ENCODE measurements at places on chromosomes 1 and 21. TPM values are rescaled to one million over a fixed set of nuclear protein-coding genes. Genes with fewer than 3 reads are reported as not detected.

DNA sequence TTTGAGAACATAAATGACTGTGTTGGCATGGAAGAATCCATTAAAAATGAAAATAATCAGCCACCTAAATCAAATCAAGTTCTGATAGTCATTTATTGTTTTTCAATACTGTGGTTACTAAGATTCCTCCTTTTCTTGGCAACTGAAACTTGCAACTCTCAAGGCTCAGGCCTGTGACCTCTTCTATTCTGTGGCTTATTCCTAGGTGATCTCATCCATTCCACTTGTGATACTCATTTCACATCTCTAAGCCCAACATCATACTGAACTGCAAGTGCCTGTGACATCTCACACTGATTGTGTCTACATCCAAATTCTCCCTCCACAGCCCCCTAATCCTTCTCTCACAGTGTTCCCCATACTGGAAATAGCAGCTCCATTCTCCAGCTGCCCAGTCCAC is 4.8 kb upstream of the ST6GALNAC5 start:
- DNase-seq = no peak

DNA sequence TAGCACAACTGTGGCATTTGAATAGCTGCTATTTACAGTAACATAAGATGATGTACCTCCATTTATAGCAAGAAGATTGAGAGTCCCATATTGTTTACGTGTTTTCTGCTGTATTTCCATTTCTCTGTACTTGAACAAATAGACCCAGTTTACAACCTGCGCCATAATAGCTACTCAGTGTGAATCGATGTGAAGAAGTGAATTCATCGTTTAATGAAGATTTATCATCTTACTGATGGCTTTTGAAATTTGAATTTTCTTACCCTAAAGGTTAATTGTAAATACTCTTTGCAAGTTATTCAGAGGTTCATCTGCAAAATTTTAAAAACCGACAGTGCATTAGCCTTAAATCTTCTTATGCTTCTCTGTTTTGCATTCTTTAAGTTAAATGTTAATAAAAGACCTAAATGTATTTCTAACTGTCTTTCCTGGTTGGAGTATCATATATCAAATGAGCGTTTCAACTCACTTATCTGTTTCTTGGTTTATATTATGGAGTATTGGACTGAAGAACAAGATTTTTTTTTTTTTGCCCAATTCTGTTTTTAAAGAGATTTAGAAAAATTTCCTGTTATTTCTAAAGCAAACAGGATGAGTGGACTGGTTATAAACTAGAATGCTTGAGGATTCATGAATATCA is 2.2 kb downstream of the MACO1 start:
- no peak for DNase-seq

- DNase-seq = no peak
Measured at GRCh38 chr21:45864436-45864835, 117.1 kb upstream of the COL6A1 start.

- no peak for DNase-seq
Measured at GRCh38 chr1:68528243-68528642, 31.4 kb upstream of the DEPDC1 start.

GRCh38 chr1:3658231-3658615 is 5.9 kb downstream of the TP73 start:
- no peak for DNase-seq

GRCh38 chr1:228145463-228146416 is 4.0 kb upstream of the GJC2 start:
- no peak for DNase-seq

DNA sequence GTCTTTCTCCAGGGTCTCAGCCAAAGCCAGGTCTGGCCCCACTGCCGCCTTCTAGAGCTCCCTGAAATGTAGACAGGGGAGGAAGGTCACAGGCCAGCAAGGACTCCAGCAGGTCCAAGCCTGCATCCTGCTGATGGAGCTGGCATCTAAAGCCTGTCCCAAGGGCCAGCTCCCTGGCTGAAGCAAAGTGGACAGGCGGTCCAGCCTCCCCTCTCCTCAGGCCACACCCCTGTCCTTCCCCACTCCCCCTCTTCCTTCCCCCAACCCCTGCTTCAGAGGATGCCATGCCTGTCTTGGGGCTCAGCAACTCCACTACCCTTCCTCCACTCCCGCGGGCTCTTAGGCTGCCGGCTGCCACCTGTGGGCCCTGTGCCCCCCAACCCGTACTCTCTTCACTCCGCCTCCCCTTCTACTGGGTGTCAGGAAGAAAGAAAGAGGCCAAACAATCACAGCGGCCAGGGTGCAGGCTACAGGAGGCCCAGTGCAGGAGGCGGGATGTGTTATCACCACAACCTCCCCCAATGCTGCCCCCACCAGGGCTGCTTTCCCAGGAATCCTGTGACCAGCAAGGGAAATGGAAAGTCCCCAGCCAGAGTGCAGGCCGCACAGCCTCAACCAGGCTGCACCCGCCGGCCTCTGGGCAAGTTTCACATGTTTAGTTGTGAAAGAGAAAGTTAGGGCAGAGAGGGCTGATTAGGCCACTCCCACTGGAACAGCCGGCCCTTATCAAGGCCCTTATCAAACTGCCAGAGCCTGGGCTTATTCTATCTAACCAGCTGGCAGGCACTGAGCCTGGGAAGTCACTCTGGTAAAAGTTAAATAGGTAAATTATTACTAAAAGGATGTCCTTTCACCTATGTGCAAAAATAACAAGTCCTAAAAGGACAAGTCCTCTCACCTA is 34.1 kb downstream of the ACOT7 start:
- no peak for DNase-seq

The IL20 gene
- not detected for total RNA-seq

- peak; percentile 53 for DNase-seq
Measured at GRCh38 chr1:54474310-54475251, 68.4 kb upstream of the SSBP3 start.

The DMBX1 gene
- not detected for total RNA-seq

DNA sequence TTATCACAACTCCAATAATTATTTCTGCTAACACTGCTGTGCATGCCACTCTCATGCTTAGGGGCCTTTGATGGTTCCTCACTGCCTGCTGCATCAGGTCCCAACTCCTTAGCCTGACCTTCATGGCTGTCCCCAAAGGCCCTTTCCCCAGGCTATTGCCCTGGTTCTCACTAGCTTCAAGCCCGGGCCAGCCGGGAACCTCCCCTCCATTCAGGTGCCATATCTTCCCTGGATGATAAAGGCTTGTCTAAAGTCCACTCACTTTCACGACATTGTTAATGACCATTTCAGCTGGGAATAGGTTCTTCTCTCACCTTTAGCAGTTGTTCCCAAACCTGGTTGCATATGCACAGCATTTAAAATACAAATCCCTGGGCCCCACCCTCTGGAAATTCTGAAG is 95.8 kb downstream of the CNIH3 start:
- DNase-seq = no peak

- DNase-seq = no peak
Measured at GRCh38 chr1:43074244-43074643, 97.8 kb downstream of the EBNA1BP2 start.

GRCh38 chr1:7401814-7402547 is 369.1 kb upstream of the VAMP3 start:
- peak; percentile 0 for DNase-seq

The ADGRL2 gene
- total RNA-seq = 168 TPM

DNA sequence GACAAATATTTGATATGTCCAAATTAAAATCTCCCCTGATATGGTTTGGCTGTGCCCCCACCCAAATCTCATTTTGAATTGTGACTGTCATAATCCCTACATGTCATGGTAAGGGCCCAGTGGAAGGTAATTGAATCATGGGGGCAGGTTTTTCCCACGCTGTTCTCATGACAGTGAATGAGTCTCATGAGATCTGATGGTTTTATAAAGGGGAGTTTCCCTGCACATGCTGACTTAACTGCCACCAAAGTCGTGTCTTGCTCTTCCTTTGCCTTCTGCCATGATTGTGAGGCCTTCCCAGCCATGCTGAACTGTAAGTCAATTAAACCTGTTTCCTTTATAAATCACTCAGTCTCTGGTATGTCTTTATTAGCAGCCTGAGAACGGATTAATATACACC is 207.0 kb downstream of the BARHL2 start:
- no peak for DNase-seq

DNA sequence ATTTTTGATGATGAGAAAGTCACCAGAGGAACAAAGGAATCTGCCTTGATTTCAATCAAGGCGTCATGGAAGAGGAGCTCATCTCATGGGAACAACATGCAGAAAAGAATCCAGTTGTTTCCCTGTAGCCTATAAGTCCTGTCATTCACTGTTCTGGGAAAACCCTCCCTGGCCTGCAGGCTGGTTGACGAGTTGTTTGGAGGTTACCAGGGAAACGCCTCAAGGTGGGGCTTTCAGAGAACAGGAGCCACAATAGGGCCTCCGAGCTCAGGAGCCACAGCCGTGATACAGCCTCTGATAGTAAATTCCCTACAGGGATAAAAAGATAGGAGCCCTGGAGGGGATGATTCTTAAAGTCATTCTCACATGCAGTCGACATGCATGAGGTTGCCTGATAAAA is 135.2 kb downstream of the PSMG1 start:
- DNase-seq = peak; percentile 19

The CRNN gene
- total RNA-seq = not detected

The BNIPL gene
- 0.79 TPM for total RNA-seq

The ARHGEF11 gene
- total RNA-seq = 52.7 TPM

GRCh38 chr1:183721041-183721440 is 67.9 kb upstream of the APOBEC4 start:
- DNase-seq = no peak

GRCh38 chr1:24918995-24919605 is 11.0 kb downstream of the RUNX3 start:
- no peak for DNase-seq

- no peak for DNase-seq
Measured at GRCh38 chr1:53543130-53543777, 84.1 kb downstream of the DMRTB1 start.

- no peak for DNase-seq
Measured at GRCh38 chr1:27863538-27863915, 8.8 kb upstream of the THEMIS2 start.

The KISS1 gene
- not detected for total RNA-seq

- no peak for DNase-seq
Measured at GRCh38 chr1:22404486-22404885, 47.2 kb upstream of the ZBTB40 start.

DNA sequence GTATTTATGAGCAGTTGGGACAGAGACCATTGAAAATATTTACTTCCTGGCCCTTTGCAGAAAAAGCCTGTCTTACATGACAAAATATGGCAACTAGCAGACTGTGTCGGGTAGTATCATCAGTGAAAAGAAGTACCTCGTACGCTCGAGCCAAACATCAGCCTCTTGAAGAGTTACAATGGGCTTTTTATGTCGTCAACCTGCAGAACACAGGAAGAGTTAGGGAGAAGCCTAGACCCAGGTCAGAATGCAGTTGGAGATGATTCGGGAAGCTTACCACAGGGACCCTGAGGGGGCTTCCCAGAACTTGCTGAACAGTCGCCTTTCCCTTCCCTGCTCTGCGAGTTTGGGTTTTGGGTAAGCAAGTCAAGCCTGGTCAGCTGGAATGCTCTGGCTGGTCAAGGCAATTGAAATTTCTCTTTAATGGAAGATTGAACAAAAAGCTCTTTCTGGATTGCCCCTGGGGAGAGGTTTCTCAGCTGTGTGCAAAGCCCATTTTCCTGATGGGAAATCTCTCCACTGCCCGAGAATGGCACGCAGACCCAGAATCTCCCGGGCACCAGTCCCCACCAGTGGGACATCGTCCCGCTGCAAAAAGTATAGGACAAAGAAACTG is 263.6 kb upstream of the TMEM51 start:
- no peak for DNase-seq

DNA sequence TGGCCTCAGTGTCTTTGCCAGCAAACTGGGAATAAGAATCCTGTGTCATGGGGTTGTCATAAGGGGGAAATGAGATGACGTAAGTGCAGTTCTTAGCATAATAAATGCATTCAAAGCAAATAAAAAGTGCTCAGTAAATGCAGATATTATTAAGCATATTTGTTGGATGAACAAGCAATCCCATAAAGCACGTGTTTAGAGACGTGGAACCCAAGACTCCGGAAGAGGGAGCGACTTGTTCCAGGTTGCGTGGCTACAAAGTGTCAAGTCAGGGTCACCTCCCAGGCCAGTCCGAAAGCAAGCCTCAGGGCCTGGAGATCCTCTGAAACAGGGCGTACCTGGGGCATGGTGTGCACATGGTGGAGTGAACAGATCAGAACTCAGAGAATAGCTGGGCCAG is 58.0 kb upstream of the LAPTM5 start:
- no peak for DNase-seq

DNA sequence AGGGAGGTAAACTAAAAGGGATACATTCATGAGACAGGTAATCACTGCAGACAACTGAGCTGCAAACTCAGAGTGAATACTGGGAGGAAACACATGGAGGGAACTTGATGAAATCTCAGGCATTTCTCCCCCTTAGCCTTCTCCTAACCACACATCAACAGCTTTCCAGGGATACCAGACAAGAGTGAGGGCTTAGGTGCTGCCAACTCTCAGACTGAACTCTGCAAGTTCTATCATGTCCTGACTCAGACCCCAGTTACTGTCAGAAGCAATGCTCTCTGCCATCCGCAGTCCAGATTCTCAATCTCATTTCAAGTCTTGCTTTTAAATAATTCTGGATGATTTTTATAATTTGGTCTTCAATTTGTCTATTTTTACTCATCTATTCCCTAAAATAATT is 267.3 kb downstream of the LTN1 start:
- DNase-seq = no peak

DNA sequence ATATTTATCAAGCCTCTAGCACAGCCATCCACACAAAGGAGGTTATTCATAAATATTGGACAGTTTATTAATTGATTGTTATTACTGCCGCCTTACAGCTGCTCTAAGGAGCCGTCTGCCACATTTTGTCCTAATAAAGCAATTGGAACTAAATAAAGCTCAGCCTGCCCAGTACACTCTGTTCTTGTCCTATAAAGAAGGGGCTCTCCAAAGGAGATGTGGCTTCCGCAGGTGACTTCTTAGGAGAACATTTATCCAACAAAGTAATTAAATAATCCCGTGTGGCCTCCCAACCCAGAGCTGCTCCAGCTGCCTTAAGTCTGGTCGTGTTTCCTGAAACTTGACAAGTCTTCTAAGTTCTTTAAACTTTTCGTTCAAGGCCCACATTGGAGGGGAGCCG is 497.7 kb downstream of the NPHP4 start:
- DNase-seq = no peak
